Endodermal cell (in vitro differentiated cells): ENCODE measurements at places on chromosomes 4 and X.

GRCh38 chr4:159150821-159151390, 48.0 kb downstream of the RAPGEF2 start:
- peak; percentile 59 for DNase-seq

GRCh38 chrX:40107291-40108161, 9.8 kb upstream of the BCOR start:
- peak; percentile 90 for DNase-seq

DNA sequence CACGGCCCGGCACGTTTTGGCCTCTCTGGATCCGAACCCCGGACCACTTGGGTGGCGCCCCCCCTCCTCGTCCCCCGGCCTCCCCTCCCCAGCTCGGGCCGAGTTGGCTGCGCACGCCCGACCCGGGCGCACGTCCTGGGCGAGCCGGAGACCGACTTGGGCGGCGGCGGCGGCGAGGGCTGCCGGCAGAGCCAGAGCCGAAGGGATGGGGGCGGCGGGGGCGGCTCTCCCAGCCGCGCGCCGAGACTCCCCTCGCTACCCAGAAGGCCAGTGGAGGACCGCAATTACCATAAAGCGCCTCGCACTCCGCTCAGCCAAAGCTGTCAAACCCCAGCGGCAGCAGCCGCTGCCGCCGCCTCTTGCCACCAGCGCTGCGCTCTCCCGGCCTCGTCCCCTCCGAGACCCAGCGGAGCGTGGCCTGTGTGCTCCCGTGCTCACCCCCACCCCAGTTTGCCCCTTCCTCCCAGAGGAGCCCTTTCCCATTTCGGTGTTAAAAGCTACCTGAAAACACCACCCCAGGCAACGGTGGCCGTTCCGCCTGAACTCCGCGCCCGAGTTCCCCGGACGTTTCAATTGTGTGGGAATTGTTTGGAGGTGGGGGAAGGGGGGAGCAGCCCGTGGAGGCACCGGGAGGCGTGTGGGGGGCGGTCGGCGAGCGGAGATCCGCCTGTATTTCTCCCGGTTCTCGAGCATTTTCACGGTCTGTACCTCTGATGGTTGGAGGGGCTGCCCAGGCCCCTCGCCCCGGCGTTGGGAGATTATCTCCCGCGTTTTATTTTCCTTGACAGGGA, 701 bp upstream of the BCOR start:
- DNase-seq, result peak; percentile 89

DNA sequence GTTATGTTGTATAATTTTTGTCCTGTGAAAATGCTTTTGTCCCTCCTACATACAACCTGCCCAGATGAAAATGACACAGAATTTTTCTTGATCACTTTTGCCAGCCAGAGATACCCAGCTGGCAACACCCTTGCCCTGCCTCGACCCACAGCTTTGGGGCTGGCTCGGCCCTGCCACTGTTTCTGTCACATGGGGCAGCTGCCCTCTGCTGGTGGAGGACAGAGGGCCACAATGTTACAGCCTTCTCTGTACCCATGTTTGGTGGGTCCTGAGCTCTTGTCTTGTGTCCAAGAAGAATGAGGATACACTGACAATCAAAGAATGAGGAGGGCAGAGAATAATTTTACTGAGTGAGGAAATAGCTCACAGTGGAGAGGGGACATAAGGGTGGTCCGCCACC, 31.1 kb downstream of the BMP15 start:
- peak; percentile 69 for DNase-seq

GRCh38 chr4:22338796-22339195, 177.1 kb downstream of the ADGRA3 start:
- DNase-seq, result no peak

DNA sequence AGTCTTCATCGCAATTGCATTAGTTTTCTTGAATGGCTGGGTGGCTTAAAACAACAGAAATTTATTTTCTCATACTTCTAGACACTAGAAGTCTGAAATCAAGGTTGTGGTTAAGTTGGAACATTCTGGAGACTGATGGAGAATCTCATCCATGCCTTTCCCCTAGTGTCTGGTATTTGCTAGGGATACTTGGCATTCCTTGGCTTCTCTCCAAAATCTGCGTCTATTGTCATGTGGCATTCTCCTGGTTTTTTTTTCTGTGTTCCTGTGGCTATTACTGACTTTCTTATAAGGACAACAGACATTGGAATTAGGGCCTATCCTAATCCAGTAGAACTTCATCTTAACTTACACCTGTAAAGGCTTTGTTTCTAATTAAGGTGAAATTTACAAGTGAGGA, 272.8 kb upstream of the EPHA5 start:
- peak; percentile 52 for DNase-seq

GRCh38 chr4:21973850-21974249, 25.3 kb upstream of the KCNIP4 start:
- DNase-seq, result no peak

- peak; percentile 29 for DNase-seq
Measured at GRCh38 chr4:112753333-112753732, 116.4 kb downstream of the LARP7 start.

GRCh38 chr4:132619968-132620367, 529.1 kb upstream of the PCDH10 start:
- DNase-seq, result no peak

DNA sequence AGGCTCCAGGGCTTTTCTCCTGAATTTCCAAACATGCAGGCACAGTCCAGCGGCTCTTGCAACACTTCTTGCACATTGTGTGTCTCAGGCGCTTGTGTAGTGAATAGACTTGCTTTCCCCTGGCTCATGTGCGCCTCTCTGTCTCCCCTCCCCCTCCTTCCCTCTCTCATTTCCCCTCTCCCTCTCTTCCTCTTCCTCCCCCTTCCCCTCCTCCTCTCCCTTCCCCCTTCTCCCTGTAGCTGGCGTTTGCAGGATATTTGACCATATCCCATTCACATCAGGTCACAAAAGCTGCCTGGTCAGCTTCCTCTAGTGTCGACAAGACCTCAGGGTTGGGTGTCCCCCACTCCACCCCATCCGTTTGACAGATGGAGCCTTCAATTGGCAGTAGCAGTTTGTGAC, 2.4 kb downstream of the CHST7 start:
- DNase-seq, result no peak

DNA sequence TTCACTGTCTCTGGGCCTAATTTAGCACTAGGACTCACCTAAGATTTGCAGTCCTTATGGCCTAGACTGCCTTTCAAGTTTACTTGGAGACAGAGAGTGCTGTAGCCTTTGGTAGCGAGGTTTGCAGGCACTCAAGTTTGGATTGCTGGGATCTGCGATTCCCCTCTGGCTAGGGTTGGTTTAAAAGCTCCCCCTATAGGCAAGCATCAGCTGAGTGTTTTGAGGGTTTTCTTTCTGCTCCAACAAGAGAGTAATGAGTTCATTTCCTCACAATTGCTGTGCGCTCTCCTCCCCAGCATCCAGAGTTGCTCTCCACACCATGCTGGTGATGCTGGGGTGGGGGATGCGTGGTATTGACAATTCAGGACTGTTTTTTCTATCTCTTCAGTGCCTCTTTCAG, 206.9 kb downstream of the GLUD2 start:
- peak; percentile 58 for DNase-seq

- no peak for DNase-seq
Measured at GRCh38 chr4:163747886-163748285, 253.4 kb downstream of the TMA16 start.

DNA sequence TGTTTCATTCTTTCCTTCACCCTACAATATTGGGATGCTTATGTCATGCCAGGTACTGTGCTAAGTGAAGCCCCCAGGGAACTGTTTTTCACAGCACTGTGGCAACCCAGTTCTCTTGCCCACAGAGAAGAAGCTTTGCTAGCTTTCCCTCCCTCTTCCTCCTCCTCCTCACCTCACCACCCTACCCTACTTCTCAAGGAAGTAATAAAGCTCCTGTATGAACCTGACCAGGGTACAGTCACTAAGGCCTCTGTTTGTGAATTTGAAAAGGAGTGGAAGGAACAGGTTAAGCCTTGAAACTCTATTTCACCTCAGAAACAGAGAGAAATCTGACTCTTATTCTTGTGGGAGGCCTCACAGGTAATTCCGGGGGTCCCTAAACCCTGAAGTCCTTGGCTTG, 219.4 kb upstream of the RADX start:
- no peak for DNase-seq

- no peak for DNase-seq
Measured at GRCh38 chrX:139892512-139892911, 40.3 kb downstream of the ATP11C start.

- no peak for DNase-seq
Measured at GRCh38 chr4:94623126-94623911, 134.4 kb upstream of the BMPR1B start.

DNA sequence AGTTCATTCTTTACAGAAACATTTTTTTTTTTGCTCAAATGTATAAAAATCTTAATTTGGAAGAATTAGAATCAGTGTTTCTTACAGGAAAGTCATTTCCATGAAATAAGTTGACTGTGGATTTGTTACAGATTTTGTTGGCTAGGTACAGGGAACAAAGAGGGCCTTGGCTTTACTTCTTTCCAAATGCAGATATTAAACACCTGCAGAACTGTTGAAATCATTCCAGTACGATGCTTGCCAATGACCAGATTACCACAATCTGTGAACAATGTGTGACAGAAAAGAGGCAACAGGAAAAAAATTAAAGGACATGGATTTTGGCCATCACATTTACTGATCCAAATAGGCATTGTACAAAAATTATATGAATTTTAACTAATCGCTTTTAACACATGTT, 70.8 kb downstream of the ANXA10 start:
- no peak for DNase-seq

- DNase-seq, result no peak
Measured at GRCh38 chr4:1945124-1945895, 63.5 kb downstream of the NELFA start.

GRCh38 chrX:154712781-154713740, 37.8 kb downstream of the GAB3 start:
- no peak for DNase-seq

DNA sequence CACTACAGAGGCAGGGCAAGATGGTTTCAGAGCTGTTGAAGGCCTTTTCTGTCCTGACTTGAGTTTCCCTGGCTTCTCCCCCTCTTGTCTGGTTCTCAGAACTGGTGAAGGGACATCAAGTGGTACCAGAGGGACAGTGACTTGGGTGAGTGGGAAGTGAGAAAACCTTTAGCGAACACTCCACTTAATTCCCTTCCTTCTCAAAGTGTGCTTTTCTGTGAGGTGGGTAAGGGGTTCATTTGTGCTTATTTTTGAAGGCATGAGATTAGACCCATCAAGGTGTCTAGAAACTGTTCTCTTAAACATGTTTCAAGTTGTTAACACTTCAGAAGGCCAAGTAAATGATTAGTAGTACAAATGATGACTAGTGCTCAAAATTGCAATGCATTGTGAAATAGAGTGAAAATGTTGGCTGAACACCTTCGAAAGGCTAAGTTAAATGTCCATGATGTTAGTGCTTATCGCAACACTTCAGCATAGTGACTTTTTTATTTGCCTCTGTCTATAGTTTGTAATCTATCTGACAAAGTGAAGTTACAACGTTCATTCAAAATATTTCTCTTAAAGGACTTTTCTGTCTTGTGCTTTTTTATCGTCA, 2.8 kb downstream of the AREG start:
- no peak for DNase-seq

DNA sequence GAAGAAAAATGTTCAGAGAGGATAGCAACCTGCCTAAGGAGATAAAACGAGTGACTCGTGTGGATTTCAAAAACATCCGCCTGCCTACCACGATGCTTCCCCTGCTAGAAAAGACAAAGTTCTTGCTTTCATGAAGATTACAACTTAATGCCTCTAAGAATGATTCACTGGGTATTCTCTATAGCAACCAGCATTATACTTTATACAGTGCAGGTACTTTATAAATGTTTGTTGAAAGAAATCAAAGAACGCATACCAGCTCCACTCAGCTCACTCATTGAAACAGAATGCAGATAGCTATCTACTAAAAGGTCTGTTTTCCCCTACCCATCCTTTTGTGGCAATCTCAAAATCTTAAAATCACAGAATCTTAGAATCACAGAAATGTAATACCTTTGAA, 33.7 kb downstream of the GASK1B start:
- no peak for DNase-seq

- no peak for DNase-seq
Measured at GRCh38 chr4:42914937-42915336, 22.4 kb downstream of the GRXCR1 start.

- no peak for DNase-seq
Measured at GRCh38 chr4:113674733-113675132, 86.8 kb downstream of the CAMK2D start.

- DNase-seq, result no peak
Measured at GRCh38 chr4:163400911-163401310, 57.2 kb downstream of the NPY5R start.

GRCh38 chr4:136246876-136247275, 1285.4 kb downstream of the PCDH18 start:
- DNase-seq, result no peak

- DNase-seq, result no peak
Measured at GRCh38 chr4:78938474-78938867, 767 bp downstream of the PAQR3 start.

DNA sequence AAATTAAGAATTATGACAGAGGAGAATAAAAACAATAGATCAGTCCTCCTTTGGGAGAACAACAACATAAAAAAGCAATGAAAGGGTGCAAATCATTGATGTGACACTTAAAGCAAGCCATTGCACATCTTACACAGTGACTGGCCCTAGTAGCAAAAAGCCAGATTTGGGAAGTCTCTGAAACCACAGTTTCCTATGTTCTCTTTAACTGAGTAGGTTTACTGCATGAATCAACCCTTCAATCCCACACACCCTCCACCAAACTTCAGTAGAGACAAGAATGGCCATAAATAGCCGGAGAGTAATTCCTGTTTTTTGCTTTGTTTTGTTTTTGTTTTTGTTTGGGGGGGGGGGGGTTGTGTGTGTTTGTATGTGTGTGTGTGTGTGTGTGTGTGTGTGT, 180.8 kb downstream of the VEGFC start:
- DNase-seq, result no peak

- no peak for DNase-seq
Measured at GRCh38 chr4:145670422-145670821, 9.5 kb upstream of the C4orf51 start.

DNA sequence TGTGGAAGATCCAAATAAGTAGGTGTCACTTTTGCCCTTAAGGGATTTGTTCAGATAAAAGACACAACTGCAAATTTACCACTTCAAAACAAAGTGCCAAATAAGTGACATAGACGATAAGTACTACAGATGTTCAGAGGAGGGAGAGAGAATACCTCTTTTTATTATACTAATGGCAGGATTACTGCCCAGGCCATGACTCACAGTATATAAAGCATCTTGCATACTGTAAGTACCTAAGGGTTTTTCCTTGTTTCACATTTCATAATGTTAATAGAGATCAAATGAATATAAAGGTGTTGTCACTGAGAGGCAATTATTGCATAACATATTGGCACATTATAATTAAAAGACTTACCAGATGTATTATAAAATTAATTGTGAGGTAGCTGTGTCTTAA, 46.4 kb downstream of the PTPN13 start:
- DNase-seq, result no peak

DNA sequence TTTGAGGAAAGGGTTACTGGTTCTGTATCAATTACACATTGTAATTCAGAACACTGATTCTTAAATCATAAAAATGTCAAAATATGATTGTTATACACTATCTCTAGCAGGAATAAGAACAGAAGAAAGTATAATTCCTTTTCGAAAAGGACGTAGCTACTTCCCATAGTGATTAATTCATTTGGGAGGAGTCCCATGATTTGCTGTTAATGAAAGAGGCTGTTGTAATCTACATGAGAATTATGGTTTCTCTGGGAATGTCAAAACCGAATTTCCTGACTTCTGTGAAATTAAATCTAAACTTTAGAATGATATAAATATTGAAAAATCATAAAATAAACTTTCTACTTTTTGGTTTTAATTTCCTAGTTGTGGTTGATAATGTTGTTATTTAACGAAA, 191.1 kb upstream of the ETNPPL start:
- DNase-seq, result no peak
